ENCODE measurements at places on chromosomes 6 and 20. TPM values are rescaled to one million over a fixed set of nuclear protein-coding genes. Genes with fewer than 3 reads are reported as not detected.

EPPIN gene
- total RNA-seq, result not detected

TBX18 gene
- 22.8 TPM for total RNA-seq

DLL1 gene
- 0.18 TPM for total RNA-seq

IP6K3 gene
- 2.0 TPM for total RNA-seq

RPS6KA2 gene
- 0.16 TPM for total RNA-seq

SRXN1 gene
- total RNA-seq, result 197 TPM

TTBK1 gene
- total RNA-seq, result 0.02 TPM

ZNF292 gene
- total RNA-seq, result 3.3 TPM

MYCT1 gene
- total RNA-seq, result not detected

HSPA12B gene
- 0.47 TPM for total RNA-seq

BMP5 gene
- 0.01 TPM for total RNA-seq

RNF144B gene
- total RNA-seq, result 0.33 TPM

UST gene
- 5.5 TPM for total RNA-seq
